ENCODE measurements at places on chromosomes 16 and 17.

DNA sequence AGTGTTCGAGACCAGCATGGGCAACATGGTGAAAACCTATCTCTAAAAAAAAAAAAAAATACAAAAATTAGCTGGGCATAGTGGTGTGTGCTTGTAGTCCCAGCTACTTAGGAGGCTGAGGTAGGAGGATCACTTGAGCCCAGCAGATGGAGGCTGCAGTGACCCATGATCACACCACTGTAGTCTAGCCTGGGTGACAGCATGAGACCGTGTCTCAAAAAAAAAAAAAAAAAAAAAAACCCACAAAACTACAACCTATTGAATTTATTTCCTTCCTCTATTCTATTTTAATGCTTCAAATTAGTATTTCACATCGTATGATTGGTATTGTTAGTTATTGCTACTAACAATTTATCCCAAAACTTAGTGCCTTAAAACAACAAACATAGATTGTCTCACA is 9.4 kb upstream of the NUFIP2 start:
- DNase-seq, result no peak

DNA sequence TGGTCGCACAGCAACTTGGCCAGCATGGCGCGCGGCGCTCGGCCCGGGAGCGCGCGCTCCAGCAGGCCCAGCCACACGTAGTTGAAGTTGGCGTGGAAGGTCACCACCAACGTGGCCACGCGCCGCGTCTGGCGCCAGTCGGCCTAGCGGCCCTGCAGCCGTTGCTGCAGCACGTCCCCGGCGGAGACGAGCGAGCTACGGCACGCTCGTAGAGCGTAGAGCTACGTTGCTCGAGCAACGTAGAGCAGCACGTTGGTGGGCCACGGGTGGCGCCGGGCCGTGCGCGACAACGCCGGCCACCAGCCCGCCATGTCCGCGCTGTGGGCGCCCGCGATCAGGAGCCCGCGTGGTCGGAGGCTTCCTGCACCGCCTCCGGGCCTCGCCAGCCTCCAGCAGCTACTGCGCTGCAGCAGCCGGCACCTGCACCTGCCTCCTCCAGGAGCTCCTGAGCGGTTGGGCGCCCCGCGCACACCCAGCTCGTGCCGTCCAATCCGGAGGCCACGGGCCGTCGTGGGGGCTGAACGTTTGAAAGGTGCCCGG is 13.4 kb upstream of the SULT1A1 start:
- DNase-seq, result peak; percentile 67

- DNase-seq, result no peak
Observed at GRCh38 chr16:48317026-48317425, 68.2 kb downstream of the SIAH1 start.

- no peak for DNase-seq
Observed at GRCh38 chr17:603406-604114, 111.1 kb downstream of the VPS53 start.

DNA sequence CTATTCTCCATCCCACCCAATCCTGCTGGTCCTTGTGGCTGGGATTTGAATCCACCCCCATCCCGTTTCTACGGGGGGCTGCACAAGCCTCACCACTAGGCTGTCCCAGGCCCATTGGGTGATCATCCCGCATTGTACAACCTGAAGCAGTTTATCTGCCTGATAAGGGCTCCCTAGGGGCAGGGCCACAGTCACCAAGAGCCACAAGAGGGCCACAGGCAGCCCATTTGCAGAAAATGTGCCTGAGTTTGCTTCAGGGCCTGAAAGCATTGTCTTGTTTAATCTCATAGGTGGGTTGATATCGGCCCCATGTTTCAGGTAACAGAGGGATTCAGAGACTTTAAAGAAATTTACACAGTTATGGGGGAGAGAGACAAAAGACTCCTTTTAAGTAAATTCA is 245.0 kb downstream of the CPPED1 start:
- no peak for DNase-seq

- no peak for DNase-seq
Observed at GRCh38 chr17:68484458-68484857, 27.2 kb upstream of the WIPI1 start.

- DNase-seq, result no peak
Observed at GRCh38 chr16:56848955-56849689, 15.9 kb upstream of the SLC12A3 start.

GRCh38 chr17:49680314-49680713 is 2.4 kb upstream of the SPOP start:
- DNase-seq, result no peak

DNA sequence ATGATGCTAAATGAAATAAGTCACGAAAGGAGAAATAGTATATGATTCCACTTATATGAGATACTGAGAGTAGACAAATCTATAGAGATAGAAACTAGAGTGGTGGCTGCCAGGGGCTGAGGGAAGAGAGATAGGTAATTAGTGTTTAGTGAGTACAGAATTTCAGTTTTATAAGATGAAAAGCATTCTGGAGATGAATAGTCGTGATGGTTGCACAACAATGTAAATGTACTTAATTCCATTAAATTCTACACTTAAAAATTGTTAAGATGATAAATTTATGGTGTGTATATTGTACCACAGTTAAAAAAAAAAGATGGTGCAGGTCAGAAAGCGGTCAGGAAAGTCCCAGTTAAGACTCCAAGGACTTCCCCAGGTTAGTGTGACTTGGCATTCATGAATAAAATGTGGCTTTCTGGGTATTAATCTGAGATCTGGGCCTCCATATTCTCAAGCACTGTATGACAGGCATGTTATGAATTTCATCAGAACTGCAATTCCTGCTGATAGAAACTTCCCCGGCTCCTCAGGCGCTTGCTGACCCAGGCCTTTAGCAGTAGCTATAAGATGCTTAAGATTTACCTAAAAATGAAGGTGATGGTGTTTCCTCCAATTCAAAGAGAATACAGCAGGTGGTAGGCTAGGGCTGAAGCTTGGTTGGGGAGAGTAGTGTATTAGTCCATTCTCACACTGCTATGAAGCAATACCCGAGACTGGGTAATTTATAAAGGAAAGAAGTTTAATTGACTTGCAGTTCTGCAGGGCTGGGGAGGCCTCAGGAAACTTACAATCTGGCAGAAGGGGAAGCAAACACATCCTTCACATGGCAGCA is 115.3 kb upstream of the SOX9 start:
- DNase-seq, result no peak

All from stimulated activated CD4-positive, alpha-beta T cell treated with anti-CD3 and anti-CD28 coated beads, Interleukin-12 subunit alpha, Interleukin-12 subunit beta, amount 100 ng/mL, for 4 hours (primary cell).